Aortic smooth muscle cell (primary cell): ENCODE measurements at places on chromosomes 7 and 10. TPM values are rescaled to one million over a fixed set of nuclear protein-coding genes. Genes with fewer than 3 reads are reported as not detected.

PKD2L1 gene
- total RNA-seq: not detected in 2 replicates

SPDYE11 gene
- total RNA-seq: not detected in 2 replicates

MOGAT3 gene
- not detected in 2 replicates for total RNA-seq

DLX6 gene
- not detected in 2 replicates for total RNA-seq

SPDYE9 gene
- total RNA-seq: not detected in 2 replicates

NPFFR1 gene
- under 0.01 TPM in 1 of 2 replicates, not detected in the other for total RNA-seq

TRIM8 gene
- 70.0 and 95.4 TPM in 2 replicates for total RNA-seq

BUB3 gene
- total RNA-seq: 226 and 246 TPM in 2 replicates

RHBDD2 gene
- total RNA-seq: 13.3 and 14.5 TPM in 2 replicates

ARHGAP22 gene
- total RNA-seq: 153 and 161 TPM in 2 replicates

HOXA2 gene
- 0.79 and 0.99 TPM in 2 replicates for total RNA-seq

CYP2W1 gene
- not detected in 2 replicates for total RNA-seq

PAPOLB gene
- 0.13 and 0.19 TPM in 2 replicates for total RNA-seq

RET gene
- 0.13 TPM in 1 of 2 replicates, not detected in the other for total RNA-seq

COPS6 gene
- 120 TPM in 2 replicates for total RNA-seq

GSTO1 gene
- total RNA-seq: 230 and 354 TPM in 2 replicates

NPSR1 gene
- not detected in 2 replicates for total RNA-seq

TRIM50 gene
- total RNA-seq: not detected in 2 replicates

KLF14 gene
- not detected in 2 replicates for total RNA-seq

FAM131B gene
- 1.6 and 2.0 TPM in 2 replicates for total RNA-seq

CARD11 gene
- 0.13 TPM in 1 of 2 replicates, not detected in the other for total RNA-seq

GRID1 gene
- total RNA-seq: 0.06 TPM in 1 of 2 replicates, not detected in the other

CCAR1 gene
- 25.9 and 26.2 TPM in 2 replicates for total RNA-seq

DCLRE1A gene
- 7.6 and 7.7 TPM in 2 replicates for total RNA-seq

PPP2R2D gene
- 28.8 and 36.2 TPM in 2 replicates for total RNA-seq

GPR26 gene
- total RNA-seq: not detected in 2 replicates

ENO4 gene
- 0.19 and 0.26 TPM in 2 replicates for total RNA-seq

TACC2 gene
- 9.6 and 14.1 TPM in 2 replicates for total RNA-seq

CCL24 gene
- total RNA-seq: not detected in 2 replicates

ETV1 gene
- total RNA-seq: 42.7 and 42.8 TPM in 2 replicates

BTAF1 gene
- total RNA-seq: 38.2 and 40.0 TPM in 2 replicates

VWDE gene
- total RNA-seq: not detected in 2 replicates
